Mesenchymal stem cell (in vitro differentiated cells and primary cell): ENCODE measurements at places on chromosomes 1 and 21.

DNA sequence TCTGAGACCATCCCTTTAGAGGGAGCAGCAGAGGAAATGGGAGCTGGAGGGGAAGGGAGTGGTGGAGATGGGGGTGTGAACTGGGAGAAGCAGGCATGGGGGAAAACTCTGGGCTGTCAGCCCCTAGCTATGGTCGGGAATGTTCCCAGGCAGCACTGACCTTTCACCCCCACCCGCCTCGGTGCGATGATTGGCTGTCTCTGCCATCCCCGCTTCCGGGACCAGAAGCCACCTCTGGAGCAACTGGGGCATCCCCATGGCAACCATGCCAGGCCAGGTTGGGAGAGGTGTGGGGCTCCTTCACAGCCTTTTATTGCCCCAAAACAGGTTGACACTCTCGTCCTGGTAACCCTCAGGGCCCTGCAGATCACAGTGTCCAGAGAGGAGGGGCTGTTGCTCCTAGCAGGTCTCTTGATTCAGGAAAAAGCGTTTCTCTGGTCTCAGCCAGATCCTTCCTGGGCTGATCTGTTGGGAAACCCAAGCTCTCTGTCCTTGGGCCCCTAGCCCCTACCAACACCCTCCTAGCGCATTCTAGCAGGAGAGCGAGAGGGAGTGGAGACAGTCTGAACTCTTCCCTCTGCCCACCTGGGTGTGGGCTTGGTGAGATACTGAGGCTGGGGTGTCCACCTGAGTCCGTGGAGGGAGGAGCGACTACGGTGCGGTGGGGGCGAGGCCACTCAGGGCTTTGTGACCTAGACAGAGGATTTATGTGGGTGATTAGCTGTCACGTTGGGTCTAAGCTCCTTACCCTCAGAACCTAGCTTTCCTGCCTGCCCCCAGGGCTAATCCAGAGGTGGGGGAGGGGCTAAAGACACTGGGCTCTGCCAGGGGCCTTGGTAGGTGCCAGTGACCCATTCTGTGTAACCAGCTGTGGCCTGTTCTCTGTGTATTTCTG, 12.2 kb upstream of the SLC6A9 start:
- no peak for DNase-seq
- peaks cover 6% of the 10 kb centered on the region for H3K27me3 ChIP-seq
- no peak overlapping the region for H3K27ac ChIP-seq
- no peaks in the 10 kb centered on the region for H3K36me3 ChIP-seq
- H3K4me1 ChIP-seq: peaks cover 2% of the 10 kb centered on the region

DNA sequence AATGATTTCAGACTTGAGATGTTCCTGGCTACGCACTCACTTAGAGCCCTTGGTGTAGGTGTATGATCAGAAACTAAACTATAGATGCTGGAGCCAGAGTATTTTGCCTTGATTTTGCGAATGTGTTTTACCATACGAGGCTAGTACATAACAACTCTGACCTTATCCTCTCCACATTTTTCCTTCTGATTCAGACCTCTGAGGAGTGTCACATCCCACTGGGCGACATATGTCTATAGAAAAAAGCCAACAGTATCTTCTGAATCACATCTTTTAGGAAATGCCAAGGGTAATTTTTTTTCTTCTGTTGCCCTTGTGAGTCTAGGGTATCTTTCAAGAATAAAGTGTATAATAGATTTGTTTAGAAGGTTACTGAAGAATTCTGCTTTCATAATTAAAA, 49.6 kb downstream of the AK4 start:
- no peak overlapping the region for H3K27ac ChIP-seq
- no peaks in the 10 kb centered on the region for H3K27me3 ChIP-seq
- peaks cover 3% of the 10 kb centered on the region for H3K4me1 ChIP-seq
- H3K36me3 ChIP-seq: peaks cover 9% of the 10 kb centered on the region
- no peak for DNase-seq
- no peak overlapping the region for H3K4me3 ChIP-seq

- DNase-seq: no peak
- no peak overlapping the region for H3K27ac ChIP-seq
- no peak overlapping the region for H3K4me3 ChIP-seq
- H3K27me3 ChIP-seq: no peaks in the 10 kb centered on the region
Observed at GRCh38 chr1:99384021-99384420, 119.7 kb downstream of the PLPPR4 start.

DNA sequence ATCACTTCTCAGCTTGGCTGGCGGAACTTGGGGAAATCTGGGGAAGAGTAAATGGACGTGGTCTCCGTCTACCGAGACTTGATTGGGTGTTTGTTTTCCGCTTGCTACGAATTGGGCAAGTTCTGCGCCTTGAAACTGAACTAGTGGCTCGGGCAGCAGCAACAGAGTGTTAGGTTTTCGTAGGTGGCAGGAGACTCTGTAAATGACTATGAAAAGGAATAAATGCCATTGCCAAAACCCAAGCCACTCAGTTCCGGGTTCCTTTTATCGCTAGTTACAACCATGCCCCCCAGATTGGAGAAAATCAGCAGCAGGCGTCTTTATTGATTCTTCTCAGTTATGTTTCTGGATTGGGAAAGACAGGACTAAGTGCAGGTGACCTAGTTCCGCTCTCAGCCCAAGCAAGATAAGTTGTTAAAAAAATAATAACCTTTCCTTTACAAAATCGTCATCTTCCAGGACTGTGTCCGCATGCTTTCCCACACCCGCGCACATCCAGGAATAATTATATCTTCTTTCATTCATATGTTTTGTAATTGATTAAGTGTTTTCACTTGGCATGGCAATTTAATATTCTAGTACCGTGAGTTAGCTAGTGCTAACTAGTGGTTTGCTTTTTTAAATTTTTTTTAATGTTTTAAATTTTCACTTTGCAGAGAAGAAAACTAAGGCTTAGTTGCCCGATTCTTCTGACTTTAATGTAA, 3.4 kb downstream of the LHX9 start:
- H3K27ac ChIP-seq: no peak overlapping the region
- peaks cover 30% of the 10 kb centered on the region for H3K4me1 ChIP-seq
- H3K36me3 ChIP-seq: no peaks in the 10 kb centered on the region

DNA sequence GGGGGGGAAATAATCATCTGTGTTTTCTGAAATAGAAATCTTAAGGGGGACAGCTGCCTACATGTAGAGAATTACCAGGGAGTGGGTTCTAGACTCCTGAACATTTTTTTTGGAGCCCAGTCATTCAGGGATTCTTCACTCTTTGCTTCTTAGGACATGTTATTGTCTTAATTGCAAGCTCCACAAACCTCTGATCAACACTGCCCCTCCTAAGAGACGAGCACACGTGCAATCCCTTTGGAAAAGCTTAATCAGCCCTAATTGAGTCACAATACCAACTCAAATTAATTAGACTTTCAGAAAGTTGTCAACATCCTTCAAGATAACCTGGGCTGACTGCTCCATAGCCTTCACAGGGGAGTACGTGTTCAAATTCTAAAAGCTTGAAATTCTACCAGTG, 21.4 kb downstream of the RGS8 start:
- H3K4me1 ChIP-seq: no peaks in the 10 kb centered on the region
- H3K4me3 ChIP-seq: no peak overlapping the region
- no peak overlapping the region for H3K27ac ChIP-seq
- no peak for DNase-seq
- peaks cover 35% of the 10 kb centered on the region for H3K27me3 ChIP-seq

DNA sequence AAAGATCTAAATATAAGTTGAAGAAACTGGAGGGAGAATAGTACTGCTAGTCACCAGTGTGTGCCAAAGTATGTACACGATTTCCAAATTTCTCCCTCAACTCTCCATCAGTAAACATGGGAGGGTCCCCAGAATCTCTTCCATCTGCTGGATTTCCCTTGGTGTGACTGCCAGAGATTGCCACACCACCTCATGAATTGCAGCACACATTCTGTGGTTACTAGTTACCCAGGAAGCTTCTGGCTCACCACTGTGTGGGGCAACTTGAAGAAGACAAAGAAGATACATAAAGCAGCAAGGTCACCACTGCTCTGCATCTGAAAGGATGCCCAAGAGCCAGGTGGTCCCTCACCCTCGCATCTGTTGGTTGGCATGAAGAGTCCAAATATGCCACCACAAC, 191.7 kb upstream of the ESRRG start:
- no peaks in the 10 kb centered on the region for H3K27me3 ChIP-seq
- H3K36me3 ChIP-seq: no peaks in the 10 kb centered on the region
- no peak overlapping the region for H3K4me3 ChIP-seq
- no peaks in the 10 kb centered on the region for H3K4me1 ChIP-seq
- no peak overlapping the region for H3K27ac ChIP-seq

- DNase-seq: no peak
- H3K4me1 ChIP-seq: no peaks in the 10 kb centered on the region
- no peaks in the 10 kb centered on the region for H3K36me3 ChIP-seq
- no peak overlapping the region for H3K4me3 ChIP-seq
- H3K27me3 ChIP-seq: peaks cover 6% of the 10 kb centered on the region
Observed at GRCh38 chr1:18407166-18408045, 73.3 kb upstream of the KLHDC7A start.

DNA sequence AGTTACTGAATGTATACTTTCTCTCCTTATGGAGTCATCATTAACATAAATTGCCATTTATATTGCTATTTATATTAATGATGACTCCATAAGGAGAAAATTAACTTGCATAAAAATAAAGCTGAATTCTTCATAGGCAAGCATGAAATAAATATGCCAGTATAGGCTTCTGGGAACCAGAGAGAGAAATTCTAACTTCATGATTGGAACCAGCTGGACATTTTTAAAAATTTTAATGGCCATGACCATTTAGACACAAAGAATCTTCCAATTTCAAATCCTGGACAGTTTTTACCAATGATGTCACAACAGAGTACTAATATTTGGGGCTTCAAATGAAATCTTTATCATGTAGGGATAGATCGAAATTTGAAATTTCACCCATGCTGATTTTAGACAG, 268.7 kb downstream of the PTGER3 start:
- no peak for DNase-seq
- H3K4me1 ChIP-seq: no peaks in the 10 kb centered on the region
- H3K27ac ChIP-seq: no peak overlapping the region
- no peaks in the 10 kb centered on the region for H3K27me3 ChIP-seq
- H3K36me3 ChIP-seq: no peaks in the 10 kb centered on the region

GRCh38 chr1:27004471-27005165, 8.0 kb downstream of the TENT5B start:
- DNase-seq: peak; percentile 55
- peaks cover 13% of the 10 kb centered on the region for H3K36me3 ChIP-seq
- H3K27ac ChIP-seq: no peak overlapping the region
- no peak overlapping the region for H3K4me3 ChIP-seq
- peaks cover 59% of the 10 kb centered on the region for H3K4me1 ChIP-seq

DNA sequence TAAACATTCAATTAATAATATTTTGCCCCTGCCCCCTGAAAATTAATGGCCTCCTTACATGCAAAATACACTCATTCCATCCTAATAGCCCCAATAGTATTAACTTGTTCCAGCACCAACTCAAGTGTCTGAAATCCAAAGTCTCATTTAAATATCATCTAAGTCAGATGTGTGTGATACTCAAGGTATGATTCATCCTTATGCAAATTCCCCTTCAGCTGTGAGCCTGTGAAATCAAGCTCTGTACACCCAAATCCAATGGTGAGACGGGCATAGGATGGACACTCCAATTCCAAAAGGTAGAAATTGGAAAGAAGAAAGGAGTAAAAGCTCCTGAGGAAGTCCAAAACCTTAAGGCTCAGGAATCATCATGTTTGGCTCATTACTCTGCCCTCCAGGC, 83.5 kb downstream of the HHAT start:
- no peak overlapping the region for H3K4me3 ChIP-seq
- H3K27me3 ChIP-seq: no peaks in the 10 kb centered on the region
- H3K4me1 ChIP-seq: peaks cover 3% of the 10 kb centered on the region
- no peaks in the 10 kb centered on the region for H3K36me3 ChIP-seq
- no peak overlapping the region for H3K27ac ChIP-seq

GRCh38 chr1:210003501-210003900, 65.5 kb downstream of the SYT14 start:
- no peak overlapping the region for H3K4me3 ChIP-seq
- no peak for DNase-seq
- H3K4me1 ChIP-seq: no peaks in the 10 kb centered on the region
- no peaks in the 10 kb centered on the region for H3K36me3 ChIP-seq

GRCh38 chr1:94553323-94553730, 11.8 kb upstream of the F3 start:
- H3K4me1 ChIP-seq: peaks cover 6% of the 10 kb centered on the region
- no peaks in the 10 kb centered on the region for H3K36me3 ChIP-seq
- peak; percentile 64 for DNase-seq
- H3K27ac ChIP-seq: no peak overlapping the region

- no peak overlapping the region for H3K4me3 ChIP-seq
- H3K36me3 ChIP-seq: no peaks in the 10 kb centered on the region
- no peak for DNase-seq
- H3K4me1 ChIP-seq: no peaks in the 10 kb centered on the region
Observed at GRCh38 chr1:24996456-24996855, 66.4 kb upstream of the RUNX3 start.

DNA sequence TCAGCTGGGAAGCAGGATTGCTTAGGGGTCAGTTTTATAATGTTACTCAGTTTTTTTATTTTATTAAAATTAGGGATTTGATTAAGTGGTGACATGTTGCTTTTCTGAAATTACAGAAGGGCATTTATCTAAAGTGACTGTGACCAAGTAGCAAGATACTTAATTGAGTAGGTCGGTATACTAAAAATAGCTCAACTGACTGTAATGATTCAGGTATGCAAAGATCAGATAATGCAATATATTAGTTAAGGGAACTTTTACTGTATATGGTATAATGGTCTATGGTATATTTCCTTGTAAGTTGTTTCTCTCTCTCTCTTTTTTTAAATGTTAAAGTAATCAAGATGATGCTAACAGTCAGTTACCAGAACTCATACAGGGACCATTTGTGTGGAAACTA, 26.2 kb downstream of the RLF start:
- H3K4me1 ChIP-seq: no peaks in the 10 kb centered on the region
- peaks cover 2% of the 10 kb centered on the region for H3K36me3 ChIP-seq
- no peak overlapping the region for H3K27ac ChIP-seq
- no peak overlapping the region for H3K4me3 ChIP-seq
- peak; percentile 33 for DNase-seq

DNA sequence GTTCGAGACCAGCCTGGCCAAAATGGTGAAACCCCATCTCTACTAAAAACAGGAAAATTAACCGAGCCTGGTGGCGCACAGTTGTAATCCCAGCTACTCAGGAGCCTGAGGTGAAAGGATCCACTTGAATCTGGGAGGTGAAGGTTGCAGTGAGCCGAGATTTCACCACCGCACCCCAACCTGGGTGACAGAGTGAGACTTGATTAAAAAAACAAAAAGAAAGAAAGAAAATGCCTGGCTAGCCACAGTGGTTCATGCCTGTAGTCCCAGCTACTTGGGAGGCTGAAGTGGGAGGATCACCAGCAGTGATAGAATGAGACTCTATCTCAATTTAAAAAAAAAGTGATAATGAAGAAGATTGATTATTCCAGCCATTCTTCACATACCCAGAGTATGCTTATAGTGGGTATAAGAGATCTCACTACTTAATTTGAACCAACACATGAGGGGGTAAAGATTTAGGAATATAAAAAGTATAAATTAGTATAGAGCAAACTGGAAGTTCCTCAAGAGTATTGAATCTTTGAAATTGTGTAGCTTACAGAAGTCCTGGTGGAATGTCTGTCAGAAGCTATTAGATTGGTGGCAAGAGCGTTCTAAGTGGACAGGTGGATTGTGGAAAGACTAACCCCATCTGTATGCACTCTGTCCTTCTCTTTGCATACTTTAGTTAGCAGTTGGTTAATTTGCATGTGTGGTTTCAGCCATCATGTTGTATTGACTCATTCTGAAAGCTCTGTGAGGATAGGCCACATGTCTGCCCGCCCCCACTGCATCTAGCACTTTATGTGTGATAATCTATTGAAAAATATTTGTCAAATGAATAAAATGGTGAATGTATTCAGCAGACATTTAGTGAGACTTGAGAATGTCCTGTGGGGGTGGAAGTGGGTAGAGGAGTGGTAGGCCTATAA, 25.0 kb downstream of the RLF start:
- H3K36me3 ChIP-seq: peaks cover 2% of the 10 kb centered on the region
- no peaks in the 10 kb centered on the region for H3K4me1 ChIP-seq
- H3K27me3 ChIP-seq: no peaks in the 10 kb centered on the region
